NCI-H2227 treated with DMSO at 0.1 percent for 48 hours (cell line): ENCODE measurements at places on chromosomes 1 and 21.

GRCh38 chr1:85611856-85612255 lies 31.3 kb downstream of the CCN1 start:
- no peak for DNase-seq

DNA sequence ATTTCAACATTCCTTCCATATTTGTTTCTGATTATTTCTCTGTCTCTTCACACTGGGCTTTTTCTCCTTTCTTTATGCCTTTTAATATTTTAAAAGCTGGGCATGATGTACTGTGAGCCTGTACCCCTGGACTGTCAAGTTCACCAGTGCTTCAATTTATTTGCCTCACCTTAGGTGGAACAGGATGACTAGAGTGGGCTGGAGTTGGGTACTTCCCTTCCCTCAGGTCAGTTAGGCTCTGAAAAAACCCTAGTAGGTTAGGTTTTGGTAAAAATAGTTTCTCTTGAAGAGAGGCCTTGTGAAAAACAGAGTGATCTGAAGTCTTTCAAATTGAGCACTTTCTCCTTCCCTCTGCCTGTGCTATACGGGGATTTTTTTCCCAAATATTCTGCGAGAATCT lies 163.0 kb upstream of the LYPLAL1 start:
- no peak for DNase-seq

GRCh38 chr1:4653796-4654725 lies at the start of gene AJAP1:
Gene AJAP1, plus strand, starts transcription at chr1:4654609. Its CDS starts 817 bp downstream, at chr1:4655426.
- DNase-seq = no peak

DNA sequence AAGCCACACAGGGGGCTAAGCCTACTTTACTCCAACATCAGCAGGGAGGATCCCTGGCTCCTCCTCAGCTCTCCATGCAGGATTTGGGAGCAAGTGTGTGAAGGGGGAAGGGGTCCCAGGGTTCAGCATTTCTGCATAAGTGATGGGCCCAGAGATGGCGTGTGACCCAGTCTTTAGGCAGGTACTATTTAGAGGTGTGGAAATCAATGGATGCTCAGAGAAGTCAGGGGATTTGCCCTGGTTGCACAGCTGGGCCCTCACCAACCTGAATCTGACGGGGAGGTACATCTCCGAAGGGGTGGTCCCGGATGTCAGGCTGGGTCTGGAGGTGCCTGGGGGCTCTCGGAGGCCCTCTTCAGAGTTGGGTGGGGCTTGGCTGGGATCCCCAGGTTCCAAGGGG lies 6.9 kb upstream of the TCEA3 start:
- no peak for DNase-seq

DNA sequence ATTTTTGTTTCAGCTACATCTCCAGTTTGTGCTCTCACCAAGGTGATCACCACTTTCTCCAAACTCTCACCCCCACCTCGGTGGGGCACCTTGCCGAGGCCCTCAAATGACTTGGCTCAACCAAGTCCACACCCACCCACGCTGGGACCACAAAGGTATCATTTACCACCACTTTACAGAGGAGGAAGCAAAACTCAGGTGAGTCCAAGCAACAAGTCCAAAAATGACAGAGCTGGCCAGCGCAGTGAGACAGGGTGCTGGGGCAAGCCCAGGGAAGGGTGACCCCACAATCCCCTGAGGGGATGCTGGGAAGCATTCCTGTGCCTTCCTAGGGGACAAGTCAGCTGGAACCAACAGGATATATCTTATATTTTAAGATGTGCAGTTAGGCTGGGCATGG lies 24.7 kb downstream of the SSBP3 start:
- DNase-seq = no peak

- no peak for DNase-seq
Observed at GRCh38 chr1:53079251-53079650, 17.2 kb downstream of the PODN start.
